ENCODE measurements at places on chromosomes 6 and 20. TPM values are rescaled to one million over a fixed set of nuclear protein-coding genes. Genes with fewer than 3 reads are reported as not detected.

GRCh38 chr20:33162753-33163152, 5.2 kb upstream of the BPIFA2 start:
- DNase-seq, result no peak

DNA sequence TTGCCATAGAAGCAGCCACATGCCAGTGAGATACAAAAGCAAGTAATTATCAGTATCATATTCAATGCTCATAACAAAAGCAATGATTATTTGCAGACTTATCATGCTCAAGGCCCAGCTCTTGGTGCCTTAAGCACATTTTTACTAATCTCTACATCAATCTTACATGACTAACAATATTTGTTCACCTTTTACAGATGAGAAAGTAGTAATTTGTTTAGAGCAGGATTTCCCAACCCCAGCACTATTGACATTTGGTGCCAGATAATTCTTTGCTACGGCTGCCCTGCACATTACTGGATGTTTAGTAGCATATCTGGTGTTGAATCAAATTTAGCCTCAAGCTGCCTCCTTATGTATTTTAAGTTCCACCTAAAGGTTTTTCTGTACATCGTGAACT, 19.0 kb upstream of the DOK5 start:
- no peak for DNase-seq

Gene CYP21A2
- total RNA-seq, result 0.92 TPM

- DNase-seq, result no peak
Measured at GRCh38 chr6:11129908-11130565, 18.5 kb upstream of the ERVFRD-1 start.

- DNase-seq, result no peak
Measured at GRCh38 chr6:118774581-118774980, 119.4 kb upstream of the ASF1A start.

DNA sequence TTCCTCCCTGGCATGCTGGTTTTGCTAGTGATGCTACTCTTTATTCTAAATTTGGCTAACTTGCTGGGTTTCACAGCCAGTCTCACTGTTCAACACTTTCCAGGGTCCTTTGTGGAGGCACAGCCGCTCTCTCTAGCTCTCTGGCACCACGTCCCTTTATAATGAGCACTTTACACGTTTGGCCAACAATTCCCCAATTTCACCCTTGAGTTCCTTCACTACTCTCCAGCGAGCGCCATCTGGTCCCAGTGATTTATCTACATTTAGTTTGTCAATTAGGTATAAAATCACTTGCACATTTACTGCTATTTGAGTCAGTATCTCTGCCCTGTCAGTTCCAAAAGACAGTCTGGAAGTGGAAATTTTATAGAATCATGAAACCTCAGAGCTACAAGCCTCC, 241.9 kb upstream of the MOCS1 start:
- no peak for DNase-seq

Gene DCBLD1
- total RNA-seq, result 9.2 TPM

- no peak for DNase-seq
Measured at GRCh38 chr6:25788305-25788922, 33.9 kb downstream of the SLC17A4 start.

GRCh38 chr6:98657764-98658163, 176.6 kb upstream of the POU3F2 start:
- no peak for DNase-seq

Gene RCAN2
- not detected for total RNA-seq

Gene CDH22
- total RNA-seq, result not detected

Gene COQ3
- 11.4 TPM for total RNA-seq

Gene BPI
- not detected for total RNA-seq

DNA sequence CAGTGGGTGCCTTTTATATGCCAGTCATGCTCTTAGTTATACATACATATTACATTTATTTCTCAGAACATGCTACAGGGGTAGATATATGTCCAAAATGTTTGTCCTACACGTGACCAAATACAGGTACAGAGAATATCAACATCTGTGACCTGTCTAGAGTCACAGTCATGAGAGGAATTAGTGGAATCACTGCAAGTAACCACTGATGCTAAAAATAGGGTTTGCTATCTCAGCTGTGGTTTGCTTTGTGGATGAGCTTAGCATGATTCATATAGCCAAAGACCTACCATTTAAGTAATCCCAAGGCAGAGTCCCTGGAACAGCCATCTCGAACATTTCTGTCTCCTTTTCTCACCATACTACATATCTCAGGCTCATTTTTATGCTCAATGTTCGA, 32.3 kb downstream of the GSTA3 start:
- DNase-seq, result no peak

Gene TUBB2B
- 55.4 TPM for total RNA-seq

Gene FAM83B
- 0.05 TPM for total RNA-seq

Gene NFATC2
- 20.0 TPM for total RNA-seq

DNA sequence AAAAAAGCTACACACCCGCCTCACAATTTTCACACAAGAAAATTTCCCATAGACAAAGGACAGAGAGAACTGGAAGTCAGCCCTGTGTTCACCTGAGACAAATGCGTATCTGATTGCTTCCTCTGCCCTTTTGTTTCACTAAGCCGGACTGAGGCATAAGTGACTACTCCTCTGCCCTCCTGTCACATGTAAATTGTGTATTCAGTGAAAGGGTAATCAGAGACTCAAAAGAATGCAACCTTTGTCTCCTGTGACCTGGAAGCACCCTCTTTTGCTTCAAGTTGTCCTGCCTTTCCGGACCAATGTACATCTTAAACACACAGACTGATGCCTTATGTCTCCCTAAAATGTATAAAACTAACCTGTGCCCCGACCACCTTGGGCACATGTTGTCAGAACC, 483.8 kb upstream of the EYS start:
- DNase-seq, result no peak

Gene TCF21
- total RNA-seq, result 0.08 TPM

- no peak for DNase-seq
Measured at GRCh38 chr6:37717836-37718251, 20.2 kb upstream of the MDGA1 start.

GRCh38 chr6:161434350-161434749, 160.5 kb upstream of the AGPAT4 start:
- DNase-seq, result no peak
